GM23338 (cell line): ENCODE measurements at places on chromosomes 6 and 20. TPM values are rescaled to one million over a fixed set of nuclear protein-coding genes. Genes with fewer than 3 reads are reported as not detected.

Gene BICRAL
- total RNA-seq, result 11.0 and 11.7 TPM in 2 replicates

Gene MAD2L1BP
- 39.6 and 51.7 TPM in 2 replicates for total RNA-seq

Gene FGD2
- total RNA-seq, result 0.14 and 0.35 TPM in 2 replicates

Gene SLC13A3
- 8.6 and 9.3 TPM in 2 replicates for total RNA-seq

Gene HAO1
- total RNA-seq, result not detected in 2 replicates

Gene CLVS2
- 0.27 and 0.66 TPM in 2 replicates for total RNA-seq

Gene RNF182
- 8.1 and 9.8 TPM in 2 replicates for total RNA-seq

Gene SLC35D3
- total RNA-seq, result 0.59 and 1.5 TPM in 2 replicates

Gene ADGB
- not detected in 2 replicates for total RNA-seq

Gene VSTM2L
- total RNA-seq, result 0.43 and 1.9 TPM in 2 replicates

GRCh38 chr6:146087386-146087785, 58.5 kb downstream of the GRM1 start:
- DNase-seq, result no peak

GRCh38 chr6:53340536-53340935, 8.2 kb downstream of the ELOVL5 start:
- no peak for DNase-seq

DNA sequence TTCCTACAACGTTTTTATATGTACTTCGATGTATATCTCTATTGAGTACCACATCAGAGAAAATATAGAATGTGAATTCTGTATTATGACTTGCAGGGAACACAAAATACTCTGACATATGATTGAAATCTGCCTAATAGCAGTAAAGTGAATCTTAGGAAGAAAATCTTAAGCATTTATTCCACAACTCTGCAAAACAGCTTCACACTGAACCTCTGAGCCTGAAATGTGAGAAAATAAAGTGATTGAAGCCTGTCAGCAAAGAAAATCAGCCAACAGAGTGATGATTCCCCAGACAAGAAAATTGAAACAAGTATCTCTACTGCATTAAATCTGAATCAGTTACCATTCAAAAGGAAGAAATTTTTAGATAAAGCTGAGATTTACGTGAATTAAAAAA, 499.5 kb upstream of the RNF217 start:
- DNase-seq, result no peak

- DNase-seq, result peak; percentile 71
Measured at GRCh38 chr6:117907601-117908245, 659 bp downstream of the SLC35F1 start.

DNA sequence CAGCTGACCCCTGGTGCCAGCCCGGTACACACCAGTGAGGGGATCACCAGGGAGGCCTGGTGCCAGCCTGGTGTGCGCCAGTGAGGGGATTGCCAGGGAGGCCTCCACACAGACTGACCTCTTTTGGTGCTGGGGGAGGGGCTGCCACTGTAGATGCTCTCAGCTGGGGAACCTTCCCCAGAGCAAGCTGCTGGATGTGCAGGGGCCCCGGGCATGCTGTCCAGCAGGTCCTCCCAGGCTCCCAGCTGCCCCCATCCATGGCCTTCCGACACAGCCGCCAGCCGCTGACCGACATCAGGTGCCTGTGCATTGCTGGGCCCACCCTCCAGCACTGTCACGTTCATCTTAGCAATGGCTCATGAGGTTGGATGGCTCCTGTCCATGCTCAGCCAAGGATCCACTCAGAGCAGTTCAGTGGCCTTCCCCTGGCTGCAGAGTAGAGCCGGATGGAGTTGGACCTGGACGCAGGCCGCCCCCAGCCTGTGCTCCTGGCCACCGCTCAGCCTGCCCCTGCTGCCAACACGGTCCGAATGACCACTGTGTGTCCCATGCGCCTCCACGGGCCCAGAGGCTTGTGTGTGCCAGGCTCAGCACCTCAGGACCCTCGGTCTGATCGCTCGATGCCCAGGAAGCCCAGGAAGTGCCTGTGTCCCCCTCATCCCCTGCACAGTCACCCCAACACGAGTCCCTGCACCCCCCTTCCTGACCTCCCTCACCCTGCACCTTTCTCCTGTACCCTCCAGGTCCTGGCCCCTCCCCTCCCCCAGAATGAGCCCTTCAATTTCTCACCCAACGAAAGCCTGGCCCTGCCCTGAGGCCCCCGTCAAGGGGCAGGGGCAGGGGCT, 95.7 kb downstream of the YTHDF1 start:
- DNase-seq, result no peak

DNA sequence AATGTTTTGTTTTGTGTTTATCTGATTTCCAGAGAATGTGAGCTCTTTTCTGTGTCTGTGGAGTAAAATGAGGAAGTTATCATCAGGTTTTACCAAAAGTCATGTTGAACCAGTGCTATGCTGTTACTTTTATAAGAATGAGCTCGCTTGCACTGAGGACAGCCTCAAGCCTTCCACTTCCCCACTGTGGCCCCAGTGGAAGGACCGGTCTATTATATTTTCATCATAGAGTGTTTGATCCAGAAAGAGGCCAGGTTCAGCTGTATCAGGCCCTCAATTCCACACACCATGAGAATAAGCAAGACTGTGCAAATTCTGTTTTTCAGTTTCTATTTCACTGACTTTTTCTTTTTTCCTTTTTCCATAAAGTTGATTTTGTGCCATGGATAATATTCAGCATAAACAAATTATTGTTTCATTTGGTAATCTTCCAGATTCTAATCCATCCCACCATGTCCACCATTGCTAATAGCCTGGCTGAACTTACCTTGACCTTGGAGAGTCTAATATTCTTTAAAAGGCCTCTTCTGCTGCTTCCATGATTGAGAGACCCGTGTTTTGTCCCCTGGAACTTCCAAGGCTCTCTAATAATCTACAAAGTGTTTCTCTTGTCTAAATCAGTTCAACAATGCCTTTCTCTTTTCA, 286.2 kb downstream of the THBS2 start:
- no peak for DNase-seq

DNA sequence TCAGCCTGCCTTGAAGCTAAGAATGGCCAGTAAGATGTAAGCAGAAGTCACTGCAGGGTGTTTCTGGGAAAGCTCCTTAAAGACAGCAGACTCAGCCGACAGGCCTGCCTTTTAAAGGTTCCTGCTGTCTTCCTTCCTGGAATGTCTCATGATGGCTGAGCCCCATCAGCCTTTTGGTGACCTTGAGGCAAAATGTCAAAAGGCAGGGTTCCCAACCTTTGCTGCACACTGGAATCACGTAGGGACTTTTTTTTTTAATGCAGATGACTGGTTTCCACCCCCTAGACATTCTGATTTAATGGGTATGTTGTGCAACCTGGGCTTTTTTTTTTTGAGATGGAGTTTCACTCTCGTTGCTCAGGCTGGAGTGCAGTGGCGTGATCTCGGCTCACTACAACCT, 11.6 kb downstream of the MDGA1 start:
- no peak for DNase-seq

GRCh38 chr20:63400486-63401210, 39.5 kb upstream of the CHRNA4 start:
- DNase-seq, result no peak

GRCh38 chr6:114169763-114170162, 173.1 kb downstream of the HS3ST5 start:
- DNase-seq, result no peak

- peak; percentile 88 for DNase-seq
Measured at GRCh38 chr6:143513410-143513809, 1.9 kb upstream of the FUCA2 start.

- DNase-seq, result no peak
Measured at GRCh38 chr6:149031859-149032598, 285.2 kb downstream of the UST start.

DNA sequence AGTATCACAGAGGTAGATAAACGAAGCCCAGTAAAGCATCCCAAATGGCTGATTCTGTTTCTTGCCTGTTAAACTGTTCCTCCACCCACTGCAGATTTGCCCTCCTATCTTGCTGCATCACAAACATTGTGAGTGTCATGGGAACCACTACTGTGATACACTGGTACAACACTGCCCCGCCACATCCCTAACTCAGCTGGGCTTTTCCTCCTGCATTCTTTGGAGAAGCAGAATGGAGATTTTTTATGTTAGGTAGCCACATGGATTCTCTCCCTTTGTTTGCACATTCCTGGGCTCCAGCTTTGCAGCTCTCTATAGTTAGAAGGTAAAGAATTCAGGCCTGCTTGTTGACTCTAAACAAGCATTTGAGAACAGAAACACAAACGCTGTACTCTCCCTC, 234.1 kb downstream of the TMEM242 start:
- peak; percentile 97 for DNase-seq

DNA sequence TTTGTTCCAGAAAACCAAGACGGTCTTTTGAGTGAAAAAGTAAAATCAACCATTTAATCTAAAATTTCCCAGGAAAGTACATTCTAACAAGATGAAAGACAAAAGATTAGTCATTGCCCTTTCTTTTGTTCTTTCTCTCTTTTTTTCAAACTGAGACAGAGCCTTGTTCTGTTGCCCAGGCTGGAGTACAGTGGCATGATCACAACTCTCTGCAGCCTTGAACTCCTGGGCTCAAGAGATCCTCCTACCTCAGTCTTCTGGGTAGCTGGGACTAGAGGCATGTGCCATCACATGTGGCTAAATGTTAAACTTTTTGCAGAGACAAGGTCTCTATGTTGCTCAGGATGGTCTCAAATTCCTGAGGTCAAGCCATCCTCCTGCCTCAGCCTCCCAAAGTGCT, 75.0 kb downstream of the FKBP5 start:
- no peak for DNase-seq

DNA sequence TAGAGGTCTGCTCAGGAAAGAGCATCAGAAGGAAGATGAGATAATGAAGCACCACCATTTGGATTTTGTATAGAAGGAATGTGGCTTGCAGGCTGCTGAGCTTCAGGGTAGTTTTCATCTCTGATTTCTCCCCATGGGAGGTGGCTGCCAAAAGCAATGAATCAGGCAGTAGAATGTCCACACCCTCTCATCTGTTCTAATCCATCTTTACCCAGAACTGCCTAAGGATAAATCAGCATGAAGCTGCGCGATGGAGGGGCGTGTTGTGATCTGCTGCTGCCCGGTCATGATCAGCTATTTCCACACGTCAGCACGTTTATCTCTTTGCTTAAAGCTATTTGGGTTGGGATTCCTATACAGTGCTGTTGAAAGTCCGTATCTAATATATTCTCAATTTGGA, 295.4 kb downstream of the FOXA2 start:
- no peak for DNase-seq

GRCh38 chr6:147559006-147559405, 50.5 kb downstream of the SAMD5 start:
- peak; percentile 5 for DNase-seq

- DNase-seq, result no peak
Measured at GRCh38 chr20:62711703-62712101, 3.1 kb downstream of the NTSR1 start.

- peak; percentile 85 for DNase-seq
Measured at GRCh38 chr6:156852858-156853216, 75.7 kb downstream of the ARID1B start.

- DNase-seq, result no peak
Measured at GRCh38 chr6:161676586-161676985, 402.7 kb upstream of the AGPAT4 start.

DNA sequence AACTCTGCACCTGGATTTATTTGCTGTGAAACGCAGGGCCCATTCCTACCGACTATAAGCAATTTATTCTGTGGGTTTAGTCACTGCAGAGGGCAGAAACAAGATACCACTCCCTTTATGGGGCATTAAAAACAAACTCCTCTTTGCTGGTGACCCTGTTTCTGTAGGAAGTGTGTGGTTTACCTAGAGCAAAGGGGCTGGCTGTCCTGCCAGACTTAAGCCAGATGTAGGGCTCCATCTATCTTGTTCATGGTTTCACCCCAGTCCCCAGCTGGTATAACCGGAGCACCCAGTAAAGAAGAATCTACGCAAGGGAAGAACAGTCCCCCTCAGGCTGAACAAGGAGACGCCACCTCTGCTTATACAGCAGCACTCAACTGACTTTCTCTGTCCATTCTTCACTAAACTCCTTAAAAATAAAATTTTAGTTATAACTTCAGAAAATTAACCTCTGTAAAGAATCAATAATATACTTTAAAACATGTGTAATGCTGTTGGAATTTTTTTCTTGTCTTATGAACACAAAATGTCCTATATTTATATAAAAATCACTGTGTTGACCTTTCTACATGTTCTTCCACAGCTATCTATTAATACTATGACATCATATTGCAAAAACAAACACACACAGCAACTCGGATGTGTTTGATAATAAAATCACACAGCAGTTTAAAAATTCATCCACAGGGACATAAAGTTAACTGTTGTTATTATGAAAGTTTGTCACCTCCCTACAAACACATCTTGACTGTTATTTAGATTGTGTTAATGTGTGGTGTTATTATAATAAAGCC, 126.1 kb upstream of the RPS6KA2 start:
- no peak for DNase-seq

- DNase-seq, result no peak
Measured at GRCh38 chr6:165571721-165572132, 91.3 kb downstream of the PDE10A start.

DNA sequence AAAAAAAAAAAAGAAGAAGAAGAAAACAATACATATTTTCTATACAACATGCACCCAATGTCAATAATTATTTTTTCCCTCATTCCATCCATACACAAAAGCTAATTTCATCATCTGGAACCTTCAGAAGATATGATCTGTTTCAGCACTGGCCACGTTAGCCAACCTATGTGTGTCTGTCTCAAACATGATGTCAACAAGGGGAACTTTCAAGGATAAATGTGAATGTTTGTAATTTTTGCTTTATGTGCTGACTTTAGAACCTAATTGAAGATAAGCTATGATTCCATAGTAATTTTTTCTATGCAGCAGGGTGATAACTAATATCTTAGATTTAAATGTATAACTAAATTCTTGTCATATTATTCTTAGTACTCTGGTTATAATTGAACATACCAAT, 37.9 kb downstream of the IPCEF1 start:
- DNase-seq, result no peak

DNA sequence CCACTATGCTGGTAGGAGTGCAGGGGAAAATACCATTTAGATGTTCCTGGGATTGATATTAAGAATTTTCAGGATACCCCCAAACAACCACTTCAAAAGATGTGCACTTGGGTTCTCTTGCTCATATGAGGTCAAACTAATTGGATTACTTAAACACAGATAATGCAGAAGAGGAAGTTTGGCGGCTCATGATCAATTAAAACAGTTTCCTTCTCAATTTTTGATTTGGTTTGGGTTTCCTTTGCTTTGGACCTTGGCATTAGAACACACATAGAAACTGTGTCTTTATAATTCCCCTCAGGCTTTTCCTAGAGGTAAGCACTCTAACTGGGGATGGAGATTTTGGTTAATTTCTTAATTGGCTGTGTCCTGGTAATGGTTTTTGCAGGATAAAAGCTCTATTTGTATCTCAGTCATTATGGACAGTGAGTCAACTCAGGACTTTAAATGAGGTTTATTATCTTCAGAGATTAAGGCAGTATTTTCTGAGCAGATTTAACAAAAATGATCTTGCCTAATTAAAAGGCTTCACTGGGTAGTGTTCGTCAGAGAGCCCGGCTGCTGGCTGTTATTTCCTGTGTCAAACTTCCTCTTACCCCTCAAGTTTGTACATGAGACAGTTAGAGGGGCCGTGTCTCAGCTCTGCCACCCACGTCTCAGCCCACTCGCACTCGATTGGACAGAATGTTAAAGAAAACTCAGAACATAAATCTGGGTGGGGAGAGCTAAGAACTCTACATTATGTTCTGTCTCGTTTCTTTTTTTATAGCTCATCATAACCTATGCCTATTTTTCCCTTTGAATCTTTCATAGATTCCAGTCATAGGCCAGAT, 50.3 kb upstream of the PREP start:
- DNase-seq, result no peak
